ENCODE measurements at places on chromosomes 5 and 9.

GRCh38 chr5:54230936-54231685, 79.3 kb downstream of the ARL15 start:
- no peak for DNase-seq

DNA sequence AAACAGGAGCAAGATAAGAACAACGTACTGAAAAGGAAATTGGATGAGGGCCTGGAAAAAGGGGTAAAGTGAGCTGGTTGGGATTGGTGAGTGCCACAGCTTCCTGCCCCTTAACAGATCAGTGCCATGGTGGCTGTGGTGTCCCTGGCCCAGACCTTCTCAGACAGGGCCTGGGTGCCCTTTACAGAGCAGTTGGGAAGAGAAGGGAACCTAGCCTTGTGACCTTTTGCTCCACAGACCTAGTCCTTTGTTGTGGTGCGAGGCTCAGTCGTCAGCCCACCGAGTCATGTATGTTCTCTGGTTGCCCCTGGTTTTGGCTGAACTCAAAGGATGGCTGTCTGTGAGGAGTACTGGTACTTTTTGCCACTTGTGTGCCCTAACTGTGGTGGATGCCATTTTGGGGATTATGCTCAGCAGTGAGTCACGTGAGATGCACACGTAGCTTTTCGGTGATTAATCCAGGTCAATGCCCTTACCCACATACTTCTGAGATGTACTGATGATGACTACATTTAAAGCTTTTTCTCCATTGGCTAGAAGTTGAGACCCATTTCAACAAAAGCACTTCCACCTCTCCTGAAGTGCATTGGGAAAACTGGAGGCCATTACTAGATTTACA, 48.4 kb downstream of the EXOSC2 start:
- DNase-seq: no peak

- DNase-seq: peak; percentile 88
Observed at GRCh38 chr9:80649001-80649420, 1040.3 kb downstream of the TLE1 start.

- DNase-seq: no peak
Observed at GRCh38 chr9:111969061-111969460, 72.4 kb downstream of the UGCG start.

- no peak for DNase-seq
Observed at GRCh38 chr5:159097784-159098602, 1.7 kb downstream of the EBF1 start.

- DNase-seq: no peak
Observed at GRCh38 chr5:132203464-132203818, 24.2 kb downstream of the P4HA2 start.

DNA sequence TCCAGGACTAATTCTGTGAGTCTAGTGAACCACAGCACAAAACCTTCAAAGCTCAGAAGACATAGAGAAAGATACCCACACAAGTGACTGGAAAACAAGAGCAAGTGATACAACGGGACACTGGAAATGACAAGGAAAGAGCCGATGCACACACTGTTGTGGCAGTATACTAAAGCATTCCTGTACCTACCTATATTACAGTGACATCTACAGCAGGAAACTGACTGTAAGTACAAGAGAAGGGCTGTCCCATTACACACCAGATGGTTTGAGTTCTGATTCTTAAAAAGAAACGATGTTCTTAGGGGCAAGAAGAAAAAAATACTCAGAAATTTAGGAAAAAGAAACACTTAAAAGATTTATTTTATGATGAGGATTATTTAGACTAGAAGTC, 18.5 kb downstream of the TMEM245 start:
- DNase-seq: no peak

GRCh38 chr5:115629903-115630302, 4.1 kb upstream of the TMED7 start:
- DNase-seq: no peak

GRCh38 chr9:88716596-88717290, 181.8 kb downstream of the NXNL2 start:
- DNase-seq: no peak

- DNase-seq: no peak
Observed at GRCh38 chr5:82754759-82755158, 322.4 kb downstream of the TMEM167A start.

DNA sequence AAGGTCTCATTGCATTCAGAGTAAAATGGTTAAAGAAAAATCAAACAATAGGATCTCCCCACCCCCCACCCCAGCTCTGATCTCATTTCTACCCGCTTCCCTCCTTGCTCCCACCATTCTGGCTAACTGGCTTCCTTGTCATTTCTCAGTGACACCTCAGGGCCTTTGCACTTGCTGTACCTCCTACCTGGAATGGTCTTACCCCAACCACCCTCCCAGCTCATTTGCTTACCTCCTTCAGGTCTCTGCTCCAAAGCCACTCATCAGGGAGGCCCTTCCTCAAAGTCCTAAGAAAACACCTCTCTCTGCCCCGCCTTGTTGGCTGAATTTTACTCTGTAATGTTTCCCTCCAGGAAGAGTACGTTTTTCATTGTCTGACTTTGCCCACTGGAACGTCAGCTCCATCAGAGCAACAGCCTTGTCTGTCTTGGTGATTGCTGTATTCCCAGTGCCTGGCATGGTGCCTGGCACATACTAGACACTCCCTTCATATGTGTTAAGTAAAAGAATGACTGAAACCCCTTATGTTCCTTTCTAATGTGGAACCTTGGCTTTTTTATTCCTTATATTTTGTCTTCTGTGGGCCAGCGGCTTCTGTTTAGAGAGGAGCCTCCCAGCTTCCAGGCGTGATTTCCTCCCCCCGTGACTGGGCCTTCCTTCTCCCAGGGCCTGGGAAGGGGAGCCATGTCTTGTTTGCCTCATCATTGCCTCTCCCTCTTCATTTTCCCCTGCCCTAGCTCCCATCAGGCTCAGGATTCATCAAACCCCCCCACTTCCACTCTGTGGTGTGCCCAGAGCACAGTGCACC, 26.9 kb downstream of the NEURL1B start:
- DNase-seq: no peak

DNA sequence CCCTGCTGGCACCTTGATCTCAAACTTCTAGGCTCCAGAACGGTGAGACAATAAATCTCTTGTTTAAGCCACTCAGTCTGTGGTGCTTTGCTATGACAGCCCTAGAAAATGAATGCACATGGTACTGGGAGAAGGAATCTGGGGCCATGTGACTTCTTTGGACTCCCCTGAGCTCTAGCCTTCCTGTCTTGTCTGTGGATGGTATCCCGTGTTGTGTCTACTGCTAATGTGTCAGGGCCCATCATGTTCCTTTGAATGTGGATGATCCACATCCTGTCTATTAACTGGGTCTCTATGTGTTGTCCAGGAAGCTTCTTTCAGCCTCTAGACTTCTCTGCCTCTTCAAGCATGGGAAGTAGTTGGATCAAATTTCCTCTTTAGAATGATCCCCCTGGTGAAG, 25.1 kb downstream of the IL7R start:
- DNase-seq: no peak

- DNase-seq: no peak
Observed at GRCh38 chr9:25212361-25212760, 465.9 kb downstream of the TUSC1 start.

GRCh38 chr5:11398728-11399127, 505.5 kb downstream of the CTNND2 start:
- no peak for DNase-seq

GRCh38 chr9:80437091-80437640, 865.4 kb downstream of the TLE4 start:
- no peak for DNase-seq

DNA sequence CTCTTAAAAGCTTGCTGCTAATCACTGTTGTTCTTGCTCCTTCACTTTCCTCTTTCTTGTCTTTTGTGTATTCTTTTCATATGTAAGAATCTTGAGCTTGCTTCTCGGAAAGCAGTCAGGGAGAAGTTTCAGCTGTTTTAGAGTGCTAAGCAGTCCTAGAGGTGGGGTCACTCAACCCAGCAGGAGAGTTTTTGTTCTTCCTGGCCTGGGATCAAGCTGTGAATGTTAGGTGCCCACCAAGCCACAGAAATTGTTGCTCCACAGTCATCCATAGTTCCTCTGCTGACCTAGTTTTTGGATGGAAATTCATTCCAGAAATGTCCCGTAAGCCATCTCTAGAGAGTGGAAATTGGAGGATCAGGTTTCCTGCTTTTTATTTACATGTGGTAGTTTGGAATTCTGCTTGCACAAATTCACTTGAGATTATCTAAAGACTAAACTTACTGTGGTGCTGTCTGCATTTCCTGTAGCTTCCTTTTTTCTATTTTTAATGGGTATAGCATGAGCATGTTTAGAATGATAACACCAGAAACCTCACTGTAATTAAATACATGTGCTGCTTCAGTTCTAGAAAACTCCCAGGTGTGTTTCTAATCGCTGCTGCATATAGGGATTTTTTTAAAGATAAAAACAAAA, 108.7 kb downstream of the MAST4 start:
- peak; percentile 22 for DNase-seq

DNA sequence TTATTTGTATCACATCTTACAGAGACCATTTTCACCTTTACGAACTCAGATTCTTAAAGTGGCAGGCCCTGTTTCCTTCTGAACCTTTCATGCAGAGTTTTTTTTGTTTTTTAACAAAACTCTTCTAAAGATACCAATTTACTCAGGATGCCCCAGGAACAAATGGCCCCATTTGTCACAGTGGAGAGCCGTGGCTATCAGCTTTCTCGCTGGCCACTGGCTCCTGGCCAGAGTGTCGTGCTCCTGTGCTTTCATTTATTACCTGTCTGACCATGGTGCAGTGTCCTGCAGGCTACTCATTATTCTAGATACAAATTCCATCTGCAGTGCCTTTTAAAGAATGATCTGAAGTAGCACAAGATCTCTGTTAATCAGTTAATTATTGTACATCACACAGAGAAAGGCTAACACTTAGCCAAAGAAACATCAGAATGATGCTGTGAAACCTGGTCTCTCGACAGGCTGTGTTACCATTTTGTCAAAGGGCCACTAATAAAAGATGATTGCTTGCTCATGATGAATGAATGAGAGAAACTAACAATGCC, 27.8 kb downstream of the ADRA1B start:
- no peak for DNase-seq

GRCh38 chr5:69528035-69528434, 32.0 kb upstream of the GTF2H2C start:
- no peak for DNase-seq

DNA sequence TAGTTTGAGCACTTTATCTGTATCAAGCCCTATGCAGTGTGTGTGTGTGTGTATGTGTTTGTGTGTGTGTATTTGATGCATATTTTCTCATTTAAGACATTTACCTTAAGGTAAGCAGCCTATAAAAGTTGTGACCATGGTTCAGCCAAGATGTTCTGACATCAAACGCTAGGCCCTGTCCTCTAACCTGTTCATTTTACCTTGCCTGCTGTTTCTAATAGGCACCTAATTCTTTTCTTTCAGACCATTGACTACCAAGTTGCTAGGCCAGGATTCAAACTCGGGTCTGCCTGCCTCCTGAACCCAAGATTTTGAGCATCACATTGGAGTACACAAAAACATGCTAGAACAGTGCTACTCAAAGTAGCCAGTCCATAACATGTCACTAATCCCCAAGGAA, 274.5 kb downstream of the PLK2 start:
- DNase-seq: no peak

DNA sequence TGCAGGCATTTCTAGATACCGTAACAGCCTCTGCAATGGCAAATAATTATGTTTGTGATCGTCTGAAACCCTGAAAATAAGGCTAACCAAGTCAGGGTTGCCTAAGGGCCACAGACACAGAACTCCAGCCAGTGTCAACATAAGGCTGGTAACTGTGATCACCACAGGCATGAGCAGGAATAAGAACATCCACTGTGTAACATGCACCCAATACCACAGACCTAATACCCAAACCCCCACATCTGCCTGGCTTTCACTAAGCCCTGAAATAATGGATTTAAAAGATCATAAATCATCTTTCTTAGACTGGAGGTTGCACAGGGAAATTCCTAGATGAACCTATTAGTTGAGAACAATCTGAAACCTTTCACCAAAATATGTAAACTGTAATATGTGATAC, 394.5 kb downstream of the NFIB start:
- DNase-seq: no peak

GRCh38 chr5:141512911-141513626, 24.2 kb downstream of the PCDHGC5 start:
- DNase-seq: no peak

DNA sequence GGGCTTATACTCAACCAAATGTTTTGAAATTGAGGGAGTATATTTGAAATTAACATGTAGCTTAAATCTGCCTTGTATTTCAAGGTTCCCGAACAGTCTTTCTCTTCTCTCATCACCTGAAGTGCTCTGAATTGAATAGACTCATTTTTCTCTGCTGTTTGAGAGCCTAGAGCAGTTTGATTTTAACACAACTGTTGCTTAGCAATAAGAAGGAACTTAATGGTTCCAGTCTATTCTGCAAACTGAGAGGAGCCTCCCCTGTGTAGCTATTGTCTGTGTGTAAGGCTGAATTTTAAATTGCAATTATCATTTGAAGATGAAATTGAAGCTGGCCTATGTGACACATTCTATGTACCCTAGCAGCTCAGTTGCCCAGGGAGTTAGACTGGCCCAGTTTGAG, 87.1 kb upstream of the CKMT2 start:
- DNase-seq: no peak

GRCh38 chr5:9025942-9026341, 519.9 kb downstream of the SEMA5A start:
- DNase-seq: no peak

GRCh38 chr5:120199559-120199958, 264.5 kb upstream of the PRR16 start:
- no peak for DNase-seq

DNA sequence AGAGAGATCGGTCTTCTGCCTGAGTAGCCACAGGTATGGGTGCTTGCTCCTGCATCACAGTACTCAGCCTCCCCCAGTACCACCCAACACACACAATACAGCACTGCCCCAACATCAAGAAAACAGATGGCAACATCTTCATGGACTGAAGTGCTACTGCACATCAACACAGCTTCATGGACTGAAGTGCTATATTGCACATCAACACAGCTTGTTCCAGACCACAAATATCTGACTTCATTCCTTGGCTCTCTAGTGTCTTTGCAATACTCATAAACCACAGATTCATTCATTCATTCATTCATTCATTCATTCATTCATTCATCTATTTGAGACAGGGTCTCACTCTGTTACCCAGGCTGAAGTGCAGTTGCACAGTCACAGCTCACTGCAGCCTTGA, 31.1 kb upstream of the PCA3 start:
- no peak for DNase-seq

DNA sequence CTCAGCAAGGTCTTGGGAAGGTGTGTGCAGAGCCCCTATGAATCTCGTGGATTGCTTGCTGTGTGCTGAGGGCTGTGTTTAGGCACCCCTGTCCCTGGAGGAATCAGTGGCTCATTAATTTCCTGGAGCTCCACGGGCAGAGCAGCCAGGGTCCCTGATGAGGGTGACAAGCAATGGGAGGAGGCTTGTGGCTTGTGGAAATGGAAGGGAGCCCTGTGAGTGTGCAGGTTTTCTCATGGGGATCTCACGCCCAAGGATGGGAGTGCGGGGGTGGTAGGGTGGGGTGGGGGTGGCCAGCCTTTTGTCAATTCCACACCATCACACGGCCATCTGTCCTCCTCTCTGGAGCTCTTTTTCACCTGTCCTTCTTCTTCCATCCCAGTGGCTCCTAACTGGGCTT, 25.3 kb downstream of the PHF2 start:
- no peak for DNase-seq

GRCh38 chr5:100787648-100788047, 115.4 kb downstream of the ST8SIA4 start:
- DNase-seq: no peak

- DNase-seq: no peak
Observed at GRCh38 chr5:42858687-42859086, 47.0 kb upstream of the SELENOP start.

GRCh38 chr9:93620881-93621820, 44.8 kb downstream of the PHF2 start:
- no peak for DNase-seq

Data from fibroblast of skin of left quadriceps (primary cell).